ENCODE measurements at places on chromosomes 6 and 20.

- H3K4me1 ChIP-seq: peaks cover 16% of the 10 kb centered on the region
- DNase-seq: peak; percentile 61
- no peaks in the 10 kb centered on the region for H3K36me3 ChIP-seq
- no peak overlapping the region for H3K4me3 ChIP-seq
- peak overlapping the region; percentile 56 for H3K27ac ChIP-seq
- no peaks in the 10 kb centered on the region for H3K27me3 ChIP-seq
Observed at GRCh38 chr20:11267131-11267761, 593.4 kb upstream of the JAG1 start.

DNA sequence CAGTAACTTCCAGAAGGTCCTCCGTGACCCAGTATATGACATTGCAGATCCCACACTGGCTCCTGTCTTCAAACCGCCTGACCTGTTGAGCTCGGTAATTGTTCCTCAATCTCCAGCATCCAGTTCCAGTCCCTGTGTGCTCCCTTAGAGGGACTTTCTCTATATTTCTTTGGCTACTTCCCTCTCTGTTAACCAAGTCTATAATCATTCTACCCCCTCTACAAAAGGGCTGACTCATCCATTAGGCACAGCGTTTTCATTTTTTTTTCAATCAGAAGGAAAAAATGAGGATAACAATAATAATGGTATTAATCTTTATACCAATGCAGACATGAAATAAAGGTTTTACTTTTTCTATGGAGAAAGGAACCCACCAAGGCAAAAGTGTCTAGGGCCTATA lies 69.3 kb downstream of the FAM229B start:
- no peaks in the 10 kb centered on the region for H3K27me3 ChIP-seq
- no peak overlapping the region for H3K27ac ChIP-seq
- H3K4me3 ChIP-seq: no peak overlapping the region
- H3K36me3 ChIP-seq: no peaks in the 10 kb centered on the region
- no peak for DNase-seq

DNA sequence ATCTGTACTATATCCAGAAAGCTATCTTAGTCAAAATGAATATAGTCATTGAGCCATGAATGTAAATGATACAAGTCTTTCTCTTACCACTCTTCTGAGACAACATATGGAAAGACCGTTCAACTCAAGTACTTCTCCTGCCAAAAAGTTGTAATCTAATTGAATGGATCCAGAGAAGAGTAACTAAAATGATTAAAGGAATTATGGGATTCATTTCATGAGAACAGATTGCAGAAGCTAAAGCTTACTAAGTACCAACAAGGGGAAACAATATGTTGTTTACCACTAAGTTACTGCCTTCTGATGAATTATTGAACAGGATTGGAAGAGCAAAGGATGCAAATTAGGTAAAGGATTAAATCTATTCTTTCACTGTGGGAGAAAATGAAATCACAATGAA lies 2.0 kb upstream of the LGSN start:
- no peak overlapping the region for H3K27ac ChIP-seq
- no peaks in the 10 kb centered on the region for H3K36me3 ChIP-seq
- no peaks in the 10 kb centered on the region for H3K27me3 ChIP-seq
- no peak overlapping the region for H3K4me3 ChIP-seq

- no peak for DNase-seq
- H3K4me3 ChIP-seq: no peak overlapping the region
- H3K36me3 ChIP-seq: no peaks in the 10 kb centered on the region
- no peak overlapping the region for H3K27ac ChIP-seq
Observed at GRCh38 chr6:92762443-92763273, 656.7 kb downstream of the EPHA7 start.

- no peak overlapping the region for H3K27ac ChIP-seq
- no peak for DNase-seq
- H3K36me3 ChIP-seq: no peaks in the 10 kb centered on the region
- H3K27me3 ChIP-seq: peaks cover 10% of the 10 kb centered on the region
- no peak overlapping the region for H3K4me3 ChIP-seq
Observed at GRCh38 chr6:28743271-28743789, 180.5 kb downstream of the TRIM27 start.

- no peak overlapping the region for H3K4me3 ChIP-seq
- no peak overlapping the region for H3K27ac ChIP-seq
- no peak for DNase-seq
- no peaks in the 10 kb centered on the region for H3K36me3 ChIP-seq
Observed at GRCh38 chr20:22700367-22700766, 116.0 kb upstream of the FOXA2 start.

- H3K4me3 ChIP-seq: no peak overlapping the region
- no peaks in the 10 kb centered on the region for H3K27me3 ChIP-seq
- H3K27ac ChIP-seq: no peak overlapping the region
- peak; percentile 90 for DNase-seq
- H3K36me3 ChIP-seq: no peaks in the 10 kb centered on the region
- no peaks in the 10 kb centered on the region for H3K4me1 ChIP-seq
Observed at GRCh38 chr6:139349464-139350020, 24.9 kb downstream of the CITED2 start.

DNA sequence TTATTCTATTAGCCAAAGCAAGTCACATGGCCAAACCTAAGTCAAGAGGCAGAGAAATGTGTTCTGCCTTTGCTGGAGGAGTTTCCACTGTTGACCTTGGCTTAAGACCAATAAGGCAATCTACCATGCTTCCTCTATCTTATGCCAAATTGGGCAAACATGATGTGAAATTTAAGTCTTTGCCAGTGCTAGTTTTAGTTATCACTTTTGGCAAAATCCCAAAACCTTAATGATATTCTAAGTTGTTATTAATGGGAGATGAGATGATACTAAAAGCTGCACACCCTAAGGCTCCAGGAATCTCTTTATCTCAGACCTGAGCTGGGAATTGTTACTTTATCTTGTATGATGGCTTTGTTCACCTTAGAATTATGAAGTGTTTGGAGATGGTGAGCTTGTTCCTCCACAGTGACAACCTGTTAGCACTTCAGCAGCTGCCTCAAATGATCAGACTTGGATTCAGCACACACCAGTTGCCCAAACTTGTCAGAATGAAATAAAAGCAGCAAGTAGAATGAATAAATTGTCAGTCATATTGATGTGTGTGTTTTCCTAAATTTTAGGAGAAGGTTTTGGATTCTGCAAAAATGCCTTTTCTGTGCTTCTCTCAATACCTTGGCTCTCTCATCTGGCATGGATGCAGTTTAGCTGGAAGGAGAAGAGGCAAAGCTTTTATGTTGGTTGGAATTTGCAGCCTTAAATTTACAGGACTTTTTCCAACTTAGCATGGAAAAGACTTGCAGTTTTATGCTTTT lies 49.3 kb downstream of the RIN2 start:
- H3K27me3 ChIP-seq: no peaks in the 10 kb centered on the region
- DNase-seq: no peak
- no peak overlapping the region for H3K4me3 ChIP-seq

- no peaks in the 10 kb centered on the region for H3K36me3 ChIP-seq
- no peak overlapping the region for H3K4me3 ChIP-seq
- no peak overlapping the region for H3K27ac ChIP-seq
- DNase-seq: peak; percentile 39
- H3K27me3 ChIP-seq: no peaks in the 10 kb centered on the region
Observed at GRCh38 chr6:157460182-157460999, 79.4 kb downstream of the ZDHHC14 start.

DNA sequence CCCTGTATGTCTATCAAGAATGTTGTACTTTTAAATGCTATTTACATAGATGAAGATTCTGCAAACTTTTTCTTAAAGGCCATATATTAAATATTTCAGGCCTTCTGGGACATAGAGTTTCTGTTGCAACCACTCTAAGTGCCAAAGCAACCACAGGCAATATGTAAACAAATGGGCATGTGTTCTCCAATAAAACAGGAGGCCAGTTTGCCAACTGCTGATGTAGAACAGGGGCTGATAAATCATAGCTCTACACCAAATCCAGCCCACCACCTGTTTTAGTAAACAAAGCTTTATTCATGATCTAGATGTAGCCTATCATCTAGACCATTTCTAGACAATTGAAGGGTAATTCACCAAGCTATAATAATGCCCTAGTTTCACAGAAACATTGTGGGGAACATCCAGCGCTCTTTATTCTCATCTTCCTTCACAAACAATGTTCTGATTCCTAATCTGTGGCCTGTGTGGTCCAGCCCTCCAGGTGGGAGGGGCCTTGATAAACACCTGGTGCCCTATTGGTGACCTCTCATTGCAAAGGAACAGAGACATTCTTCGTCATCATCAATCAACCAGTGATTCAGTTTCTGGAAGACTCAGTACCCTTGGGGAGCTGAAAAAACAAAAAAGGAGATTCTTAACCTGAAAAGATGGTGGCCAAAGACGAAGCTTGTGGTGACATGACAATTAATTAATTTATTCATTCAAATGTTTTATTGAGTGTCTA lies 80.2 kb downstream of the PREP start:
- no peak for DNase-seq
- no peaks in the 10 kb centered on the region for H3K4me1 ChIP-seq
- H3K4me3 ChIP-seq: no peak overlapping the region
- no peak overlapping the region for H3K27ac ChIP-seq
- H3K27me3 ChIP-seq: no peaks in the 10 kb centered on the region
- H3K36me3 ChIP-seq: peaks cover 2% of the 10 kb centered on the region

DNA sequence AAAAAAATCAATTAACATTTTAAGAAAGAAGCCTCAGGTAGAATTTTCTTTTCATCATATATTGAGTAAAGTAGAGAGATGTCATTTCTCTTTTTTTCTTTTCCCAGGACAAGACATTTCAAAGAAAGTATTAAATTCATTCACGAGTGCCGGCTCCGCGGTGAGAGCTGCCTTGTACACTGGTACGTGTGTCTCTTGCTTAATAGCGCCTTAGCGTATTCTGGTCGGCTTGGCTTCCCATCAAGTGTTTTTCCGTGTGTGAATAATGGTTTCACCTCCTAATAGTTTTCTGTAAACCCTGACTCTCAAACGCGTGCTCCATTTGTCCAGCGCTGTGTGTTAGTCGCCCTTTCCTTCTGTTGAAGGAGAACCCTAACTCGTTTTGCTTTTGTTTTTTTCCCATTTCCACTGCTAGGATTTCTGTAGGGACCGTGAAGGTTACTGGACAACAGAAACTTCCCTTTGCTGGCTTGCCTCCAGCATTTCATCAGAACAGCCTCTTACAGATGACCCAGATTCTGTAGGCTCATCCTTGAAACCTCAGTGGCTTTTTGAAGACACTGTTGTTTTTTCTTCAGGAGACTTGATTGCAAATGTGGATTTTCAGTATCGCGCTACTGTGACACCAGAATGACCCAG lies 45.7 kb upstream of the IRF4 start:
- H3K27ac ChIP-seq: no peak overlapping the region
- no peaks in the 10 kb centered on the region for H3K27me3 ChIP-seq
- H3K36me3 ChIP-seq: peaks cover 7% of the 10 kb centered on the region

GRCh38 chr6:34584694-34585093 lies 28.6 kb upstream of the SPDEF start:
- peaks cover 19% of the 10 kb centered on the region for H3K36me3 ChIP-seq
- H3K4me1 ChIP-seq: no peaks in the 10 kb centered on the region
- no peak overlapping the region for H3K27ac ChIP-seq
- no peak for DNase-seq
- H3K4me3 ChIP-seq: no peak overlapping the region

- DNase-seq: no peak
- H3K27me3 ChIP-seq: no peaks in the 10 kb centered on the region
- no peaks in the 10 kb centered on the region for H3K36me3 ChIP-seq
- H3K4me3 ChIP-seq: no peak overlapping the region
- no peaks in the 10 kb centered on the region for H3K4me1 ChIP-seq
- no peak overlapping the region for H3K27ac ChIP-seq
Observed at GRCh38 chr6:108434222-108434621, 126.5 kb upstream of the FOXO3 start.

- no peak for DNase-seq
- no peaks in the 10 kb centered on the region for H3K27me3 ChIP-seq
- H3K27ac ChIP-seq: no peak overlapping the region
- no peaks in the 10 kb centered on the region for H3K4me1 ChIP-seq
- H3K4me3 ChIP-seq: no peak overlapping the region
Observed at GRCh38 chr20:38266426-38266825, 5.9 kb upstream of the KIAA1755 start.

DNA sequence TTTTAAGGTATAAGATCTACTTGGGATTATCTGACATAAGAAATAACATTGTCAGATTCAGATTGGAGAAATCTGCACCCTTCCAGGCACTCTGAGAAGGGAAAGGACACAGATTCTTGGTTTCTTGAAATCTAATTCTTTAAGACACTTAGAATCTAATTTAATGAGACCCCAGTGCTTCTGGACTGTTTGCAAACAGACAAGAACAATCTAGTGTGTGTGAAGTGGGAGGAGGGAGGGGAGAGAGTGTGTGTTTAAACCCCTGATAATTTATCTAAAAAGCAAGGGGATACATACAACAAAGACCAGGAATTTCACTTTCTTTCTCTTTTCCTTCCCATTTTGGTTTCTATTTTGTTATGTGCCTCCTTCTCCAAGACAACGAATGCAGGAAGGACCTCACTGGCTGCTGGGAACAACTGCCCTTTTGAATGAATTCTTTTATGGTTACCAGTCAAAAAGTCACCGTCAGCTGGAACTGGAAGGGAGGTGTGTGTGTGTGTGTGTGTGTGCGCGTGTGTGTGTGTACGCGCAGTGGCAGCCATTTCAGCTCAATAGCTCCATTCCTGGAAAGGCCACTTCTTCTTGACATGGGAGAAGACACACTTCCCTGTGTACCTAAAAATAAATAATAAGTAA lies 129.4 kb downstream of the BCAS1 start:
- H3K27ac ChIP-seq: no peak overlapping the region
- peaks cover 11% of the 10 kb centered on the region for H3K4me1 ChIP-seq
- H3K27me3 ChIP-seq: no peaks in the 10 kb centered on the region

DNA sequence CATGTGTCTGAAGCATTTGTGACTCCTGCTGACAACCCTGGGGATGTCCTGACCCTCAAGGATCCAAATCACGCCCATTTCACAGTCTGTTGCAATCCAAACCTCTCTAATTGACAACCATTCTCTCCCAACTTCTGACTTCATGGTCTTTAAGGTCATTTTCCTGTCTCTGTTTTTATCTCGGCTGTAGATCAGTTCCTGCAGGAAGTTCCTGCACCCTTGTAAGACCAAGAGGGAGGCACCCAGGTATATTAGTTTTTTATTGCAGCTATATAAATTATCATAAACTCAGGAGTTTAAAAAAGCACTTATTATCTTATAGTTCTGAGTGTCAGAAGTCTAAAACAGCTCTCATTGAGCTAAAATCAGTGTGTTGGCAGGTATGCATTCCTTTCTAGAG lies 166.8 kb downstream of the BTBD3 start:
- no peaks in the 10 kb centered on the region for H3K27me3 ChIP-seq
- peaks cover 7% of the 10 kb centered on the region for H3K4me1 ChIP-seq
- no peak overlapping the region for H3K4me3 ChIP-seq
- DNase-seq: no peak
- no peaks in the 10 kb centered on the region for H3K36me3 ChIP-seq
- no peak overlapping the region for H3K27ac ChIP-seq

GRCh38 chr20:37627060-37627766 lies 66.6 kb upstream of the CTNNBL1 start:
- no peaks in the 10 kb centered on the region for H3K36me3 ChIP-seq
- H3K27ac ChIP-seq: no peak overlapping the region
- no peaks in the 10 kb centered on the region for H3K27me3 ChIP-seq
- no peaks in the 10 kb centered on the region for H3K4me1 ChIP-seq
- DNase-seq: peak; percentile 44

Measured in trophoblast cell (in vitro differentiated cells and primary cell).